Endothelial cell (in vitro differentiated cells): ENCODE measurements at places on chromosomes 11 and 22. TPM values are rescaled to one million over a fixed set of nuclear protein-coding genes. Genes with fewer than 3 reads are reported as not detected.
A peak's percentile ranks its signal among the peaks of the same experiment; 100 is the strongest.

ALG9 gene
- total RNA-seq, result 35.8 TPM

DCHS1 gene
- total RNA-seq, result 156 TPM

RHBDD3 gene
- 56.5 TPM for total RNA-seq

- H3K27me3 ChIP-seq, result peaks cover 1% of the 10 kb centered on the region
- DNase-seq, result no peak
- H3K27ac ChIP-seq, result no peak overlapping the region
- H3K36me3 ChIP-seq, result no peaks in the 10 kb centered on the region
- no peak overlapping the region for H3K4me3 ChIP-seq
Measured at GRCh38 chr11:17257196-17257595, 19.3 kb upstream of the NUCB2 start.

GRCh38 chr11:88404932-88405710, 67.6 kb upstream of the CTSC start:
- peak overlapping the region; percentile 77 for H3K27ac ChIP-seq
- H3K36me3 ChIP-seq, result no peaks in the 10 kb centered on the region
- H3K4me1 ChIP-seq, result peaks cover 53% of the 10 kb centered on the region
- no peak overlapping the region for H3K4me3 ChIP-seq
- no peak for DNase-seq

DNA sequence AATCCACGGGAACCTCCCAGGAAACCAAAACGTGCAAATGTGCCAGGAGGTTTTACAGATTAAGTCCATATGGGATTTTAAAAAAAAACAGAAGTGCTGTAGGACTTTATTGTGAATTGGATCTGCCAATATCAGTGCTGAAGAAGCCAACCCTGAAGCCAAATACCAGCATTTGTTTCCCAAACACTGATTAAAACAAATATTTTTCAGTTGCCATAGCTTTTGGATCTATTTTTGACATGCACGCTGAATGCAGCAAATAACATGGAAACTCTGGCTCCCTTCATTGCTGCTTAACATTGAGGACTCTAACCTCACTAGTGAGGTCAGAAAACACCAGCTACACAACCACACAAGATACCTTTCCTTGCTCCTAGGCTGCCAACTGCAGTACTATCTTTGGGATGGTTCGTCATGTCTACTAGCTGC, 28.4 kb upstream of the SIK2 start:
- no peaks in the 10 kb centered on the region for H3K36me3 ChIP-seq
- peaks cover 22% of the 10 kb centered on the region for H3K4me1 ChIP-seq
- no peaks in the 10 kb centered on the region for H3K27me3 ChIP-seq
- no peak overlapping the region for H3K4me3 ChIP-seq

DNA sequence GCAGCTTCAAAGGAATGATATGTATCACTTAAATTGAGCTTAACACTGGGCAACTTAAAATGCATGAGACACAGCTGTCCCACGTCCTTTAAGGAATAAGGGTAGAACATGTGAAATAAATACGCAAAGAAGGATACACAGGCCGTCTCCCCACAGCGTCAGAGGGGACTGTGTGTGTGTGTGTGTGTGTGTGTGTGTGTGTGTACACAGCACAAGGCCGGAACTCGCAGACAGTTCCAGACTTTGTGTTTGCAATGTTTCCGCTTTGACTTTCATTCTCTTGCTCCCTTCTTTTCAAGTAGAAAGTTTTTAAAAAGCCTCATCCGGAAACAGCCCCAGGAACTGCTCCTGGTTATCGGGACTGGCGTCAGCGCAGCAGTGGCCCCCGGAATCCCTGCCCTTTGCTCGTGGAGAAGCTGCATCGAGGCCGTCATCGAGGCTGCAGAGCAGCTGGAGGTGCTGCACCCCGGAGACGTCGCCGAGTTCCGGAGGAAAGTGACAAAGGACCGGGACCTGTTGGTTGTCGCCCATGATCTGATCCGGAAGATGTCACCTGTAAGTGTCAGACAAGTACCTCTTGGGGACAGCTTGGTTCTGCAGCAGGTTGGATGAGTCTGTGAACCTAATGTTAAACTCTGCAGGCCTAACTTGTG, 13.3 kb downstream of the FAM118A start:
- no peak overlapping the region for H3K27ac ChIP-seq
- peak overlapping the region; percentile 58 for H3K4me3 ChIP-seq
- peaks cover 33% of the 10 kb centered on the region for H3K36me3 ChIP-seq
- no peak for DNase-seq
- peaks cover 11% of the 10 kb centered on the region for H3K4me1 ChIP-seq
- peaks cover 12% of the 10 kb centered on the region for H3K27me3 ChIP-seq

DNA sequence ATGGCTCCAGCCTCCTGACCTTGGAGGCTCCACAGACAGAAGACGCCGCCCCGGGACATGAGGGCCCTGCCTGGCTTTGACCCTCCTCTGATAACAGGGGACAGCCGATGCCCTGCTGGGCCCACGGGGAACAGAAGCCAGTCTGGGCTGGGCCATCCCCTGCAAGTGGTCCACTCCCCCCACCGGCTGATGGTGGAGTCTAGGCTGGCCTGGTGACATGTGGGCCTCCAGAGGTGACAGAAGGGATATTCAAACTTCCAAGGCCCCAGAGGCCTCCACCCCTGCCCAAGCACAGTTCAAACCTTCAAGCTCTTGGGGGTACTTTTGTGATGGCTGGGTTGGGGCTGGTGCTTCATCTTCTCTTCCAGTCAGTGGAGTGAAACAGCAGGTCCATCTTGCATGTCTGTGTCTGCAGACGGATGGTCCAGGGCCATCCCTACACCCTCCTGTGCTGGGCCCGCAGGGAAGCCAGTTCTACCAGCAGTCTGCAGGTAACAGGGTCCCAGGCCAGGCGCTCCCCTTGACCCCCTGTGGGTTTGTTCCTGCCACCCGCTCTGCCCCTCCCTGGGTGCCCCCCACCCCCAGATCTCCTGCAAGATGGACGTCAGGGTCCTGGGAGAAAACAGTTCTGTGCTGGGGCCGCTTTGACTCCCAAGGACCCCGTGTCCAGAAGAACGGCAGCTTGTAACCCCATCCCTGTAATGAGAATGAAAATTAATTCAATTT, 929.9 kb downstream of the BRD1 start:
- peaks cover 9% of the 10 kb centered on the region for H3K27me3 ChIP-seq
- H3K36me3 ChIP-seq, result no peaks in the 10 kb centered on the region
- DNase-seq, result no peak

- H3K4me3 ChIP-seq, result no peak within 1 kb of the TSS
- peaks cover 1% of the 10 kb centered on the region for H3K27me3 ChIP-seq
- no peak for DNase-seq
- H3K27ac ChIP-seq, result no peak within 1 kb of the TSS
Measured at GRCh38 chr11:18172666-18173065, at the start of gene MRGPRX4. Gene MRGPRX4 (plus strand): TSS chr11:18172837. CDS start chr11:18173257, 420 bp downstream.
